ENCODE measurements at places on chromosomes 6 and 20.

GRCh38 chr6:113052506-113052905 is 705.4 kb downstream of the RFPL4B start:
- no peak for DNase-seq

DNA sequence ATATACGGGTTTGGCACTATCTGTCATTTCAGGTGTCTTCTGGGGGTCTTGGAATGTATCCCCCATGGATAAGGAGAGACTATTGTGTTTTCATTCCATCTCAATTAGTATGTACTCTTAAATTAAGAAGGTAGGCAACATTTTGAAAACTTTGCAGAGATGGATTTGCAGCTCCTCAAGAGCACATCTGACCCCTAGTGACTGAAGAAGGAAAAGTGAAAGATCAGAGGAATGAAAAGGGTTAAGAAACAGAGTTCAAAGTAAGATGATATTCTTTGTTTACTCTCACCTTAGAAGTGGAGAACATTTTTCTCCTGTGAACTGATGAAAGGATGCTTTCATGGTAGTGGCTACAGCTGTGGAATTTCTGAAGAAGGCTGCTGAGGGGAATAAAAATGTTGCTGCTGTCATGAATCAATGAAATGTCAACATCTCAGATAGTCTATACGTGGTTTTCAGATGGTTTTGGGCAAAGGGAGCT is 41.5 kb downstream of the SH3BGRL2 start:
- peak; percentile 53 for DNase-seq

- no peak for DNase-seq
Observed at GRCh38 chr20:23727016-23727415, 23.7 kb downstream of the CST1 start.

GRCh38 chr20:44396369-44397130 is 41.1 kb downstream of the HNF4A start:
- no peak for DNase-seq
